ENCODE measurements at places on chromosomes 12 and 14.

GRCh38 chr14:42683707-42684106 is 1077.0 kb downstream of the LRFN5 start:
- DNase-seq, result no peak

DNA sequence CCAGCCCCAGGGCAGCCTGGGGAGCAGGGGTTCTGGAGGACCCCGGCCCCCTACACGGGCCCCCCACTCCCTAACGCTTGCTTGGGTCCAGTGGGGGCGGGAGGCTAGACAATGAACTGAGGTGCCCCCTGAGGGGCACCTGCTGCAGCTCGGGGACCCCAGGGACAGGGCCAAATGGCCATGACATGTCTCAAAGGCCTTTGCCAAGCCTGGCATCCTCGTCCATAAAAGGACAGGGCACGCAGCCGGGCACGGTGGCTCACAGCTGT is 11.7 kb upstream of the C14orf180 start:
- no peak for DNase-seq

GRCh38 chr12:122499991-122500684 is 594 bp downstream of the ZCCHC8 start:
- DNase-seq, result peak; percentile 53

DNA sequence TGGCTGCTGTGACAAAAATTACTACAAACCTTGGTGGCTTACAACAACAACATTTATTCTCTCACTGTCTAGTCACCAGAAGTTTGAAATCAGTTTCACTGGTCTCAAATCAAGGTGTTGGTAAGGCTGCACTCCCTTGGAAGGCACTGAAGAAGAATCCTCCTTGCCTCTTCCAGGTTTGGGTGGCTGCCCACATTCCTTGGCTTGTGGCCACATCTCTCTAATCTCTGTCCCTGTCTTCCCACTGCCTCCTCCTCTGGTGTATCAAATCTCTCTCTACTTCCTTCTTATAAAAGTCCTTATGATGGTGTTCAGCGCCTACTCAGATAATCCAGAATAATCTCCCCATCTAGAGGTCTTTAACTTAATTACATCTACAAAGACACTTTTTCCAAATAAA is 31.0 kb downstream of the PLCZ1 start:
- no peak for DNase-seq

- no peak for DNase-seq
These were observed 364.3 kb upstream of the CCDC196 start for GRCh38 chr14:66121859-66122258.

- DNase-seq, result no peak
These were observed 3.3 kb downstream of the RNF31 start for GRCh38 chr14:24150567-24150966.

DNA sequence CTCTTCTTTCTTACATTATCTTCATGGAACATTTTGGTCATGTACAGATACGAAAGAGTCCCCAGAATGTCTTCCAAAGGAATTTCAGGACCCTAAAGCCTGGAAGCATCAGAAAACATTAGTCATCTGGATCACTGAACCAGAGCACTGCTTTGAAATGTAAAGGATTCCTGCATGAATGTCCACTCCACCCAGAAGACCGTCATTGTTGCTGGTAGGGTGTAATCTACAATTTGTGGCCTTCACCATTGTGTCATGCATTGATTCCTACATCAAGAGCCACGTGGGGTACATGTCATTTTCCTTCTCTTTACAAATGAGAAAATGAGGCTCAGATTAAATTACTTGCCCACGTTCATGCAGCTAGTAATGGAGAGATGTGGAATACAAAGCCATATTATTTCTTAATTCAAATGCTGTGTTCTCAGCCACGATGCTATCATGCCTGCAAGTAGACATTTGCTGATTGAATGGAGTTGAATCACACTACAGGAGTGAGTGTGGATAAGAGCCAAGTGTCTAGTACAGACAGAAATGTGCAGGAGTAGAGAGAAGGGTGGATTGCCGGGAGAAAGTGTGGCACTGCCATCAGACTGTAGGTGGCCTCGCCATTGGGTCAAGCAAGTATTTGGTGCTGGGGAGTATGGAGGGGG is 231.2 kb downstream of the C12orf75 start:
- DNase-seq, result no peak
